Naive B cell (primary cell): ENCODE measurements at places on chromosomes 2 and 18. TPM values are rescaled to one million over a fixed set of nuclear protein-coding genes. Genes with fewer than 3 reads are reported as not detected.
A peak's percentile ranks its signal among the peaks of the same experiment; 100 is the strongest.

SUPT7L gene
- polyA plus RNA-seq = 14.3 TPM

SAP130 gene
- 12.1 TPM for polyA plus RNA-seq

- peaks cover 14% of the 10 kb centered on the region for H3K27me3 ChIP-seq
- peak; percentile 36 for DNase-seq
- peak within 1 kb of the TSS; percentile 72 for H3K4me3 ChIP-seq
- H3K36me3 ChIP-seq = no peaks in the 10 kb centered on the region
- H3K4me1 ChIP-seq = peaks cover 23% of the 10 kb centered on the region
Measured at GRCh38 chr18:46071653-46072375, at the start of gene PSTPIP2. Gene PSTPIP2 (minus strand): TSS chr18:46072260. CDS start chr18:46072188, 72 bp downstream.

DNA sequence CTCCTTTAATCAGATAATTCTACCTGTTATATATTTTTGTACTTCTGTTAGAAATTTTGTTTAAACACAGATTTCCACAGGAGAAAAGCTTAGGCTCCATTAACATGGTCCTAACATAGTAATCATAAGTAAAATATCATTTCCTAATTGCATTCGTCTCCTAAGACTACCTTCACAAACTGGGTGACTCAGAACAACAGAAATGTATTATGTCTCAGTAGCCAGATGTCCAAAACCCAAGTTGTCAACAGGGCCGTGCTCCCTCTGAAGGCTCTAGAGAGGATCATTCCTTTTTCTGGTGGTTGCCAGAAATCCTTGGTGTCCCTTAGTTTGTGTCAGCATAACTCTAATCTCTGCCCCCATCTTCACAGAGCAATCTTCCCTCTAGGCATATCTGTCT, 5.4 kb downstream of the FBXO15 start:
- peaks cover 8% of the 10 kb centered on the region for H3K27me3 ChIP-seq
- no peaks in the 10 kb centered on the region for H3K36me3 ChIP-seq
- H3K4me1 ChIP-seq = peaks cover 5% of the 10 kb centered on the region
- H3K4me3 ChIP-seq = no peak overlapping the region
- DNase-seq = no peak
- no peak overlapping the region for H3K27ac ChIP-seq

XDH gene
- not detected for polyA plus RNA-seq

C1QL2 gene
- polyA plus RNA-seq = not detected

DNA sequence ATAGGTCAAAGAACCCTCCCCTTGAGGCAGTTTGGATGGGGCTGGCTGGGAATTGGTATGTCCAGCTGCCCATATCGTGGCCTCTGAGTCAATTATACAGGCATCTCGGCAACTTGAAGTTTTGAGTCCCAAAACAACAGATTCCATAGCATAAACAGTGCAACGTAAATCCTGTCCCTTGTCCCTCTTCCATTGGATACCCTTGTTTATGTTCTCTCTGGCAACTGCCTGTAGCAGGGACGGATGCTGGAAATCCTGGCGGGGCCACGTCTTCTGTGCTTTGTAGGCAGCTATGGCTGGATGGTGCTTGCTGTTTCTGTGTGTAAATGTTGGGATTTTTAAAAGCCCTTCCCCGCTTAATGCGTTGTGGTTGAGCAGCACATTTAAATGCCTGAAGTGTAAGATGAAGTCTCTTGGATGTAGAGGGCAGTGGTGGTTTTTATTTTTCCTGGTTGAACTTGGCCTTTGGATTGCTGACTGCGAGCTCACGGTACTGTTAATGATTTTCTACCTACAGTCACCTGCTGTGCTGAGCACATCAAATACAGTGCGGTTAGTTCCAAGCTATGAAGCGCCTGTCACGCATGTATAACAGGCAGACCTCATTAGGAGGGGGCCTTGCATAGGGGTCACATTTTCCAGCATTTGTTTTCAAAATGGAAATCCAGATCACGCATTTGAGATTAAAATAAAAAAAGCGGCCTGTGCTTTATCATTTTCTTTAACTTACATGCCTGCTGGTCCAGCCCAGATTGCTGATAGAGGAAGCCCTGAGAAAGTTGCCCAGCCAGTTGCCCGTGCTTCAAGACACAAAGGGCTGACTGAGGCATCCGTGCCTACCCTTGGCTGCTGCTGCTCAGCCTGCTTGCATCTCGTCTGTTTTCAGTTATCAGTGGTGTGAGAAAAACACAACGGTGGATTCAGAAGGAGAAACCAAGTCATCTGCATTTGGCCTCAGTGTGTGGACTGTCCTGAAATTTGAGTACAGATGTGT, 84.7 kb downstream of the NEDD4L start:
- no peak for DNase-seq
- no peak overlapping the region for H3K27ac ChIP-seq
- no peak overlapping the region for H3K4me3 ChIP-seq
- H3K27me3 ChIP-seq = no peaks in the 10 kb centered on the region

GKN1 gene
- polyA plus RNA-seq = not detected

DNA sequence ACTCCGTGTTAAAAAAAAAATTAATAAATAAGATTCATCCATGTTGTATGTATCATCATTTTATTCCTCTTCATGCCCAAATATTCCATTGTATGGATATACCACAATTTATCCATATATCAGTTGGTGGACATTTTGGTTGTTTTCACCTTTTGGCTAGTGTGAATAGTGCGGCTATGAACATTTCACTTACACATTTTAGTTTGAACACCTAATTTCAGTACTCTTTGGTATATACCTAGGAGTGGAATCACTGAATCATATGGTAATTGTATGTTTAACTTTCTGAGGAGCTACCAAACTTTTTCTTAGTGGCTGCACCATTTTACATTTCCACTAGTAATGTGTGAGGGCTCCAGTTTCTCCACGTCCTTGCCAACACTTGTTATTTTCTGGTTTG, 20.0 kb downstream of the CDCA7 start:
- H3K36me3 ChIP-seq = no peaks in the 10 kb centered on the region
- H3K4me3 ChIP-seq = no peak overlapping the region
- DNase-seq = no peak

- no peaks in the 10 kb centered on the region for H3K27me3 ChIP-seq
- no peaks in the 10 kb centered on the region for H3K4me1 ChIP-seq
- no peak overlapping the region for H3K4me3 ChIP-seq
Measured at GRCh38 chr18:26421931-26422330, 126.4 kb downstream of the KCTD1 start.

MAPK4 gene
- not detected for polyA plus RNA-seq

DNA sequence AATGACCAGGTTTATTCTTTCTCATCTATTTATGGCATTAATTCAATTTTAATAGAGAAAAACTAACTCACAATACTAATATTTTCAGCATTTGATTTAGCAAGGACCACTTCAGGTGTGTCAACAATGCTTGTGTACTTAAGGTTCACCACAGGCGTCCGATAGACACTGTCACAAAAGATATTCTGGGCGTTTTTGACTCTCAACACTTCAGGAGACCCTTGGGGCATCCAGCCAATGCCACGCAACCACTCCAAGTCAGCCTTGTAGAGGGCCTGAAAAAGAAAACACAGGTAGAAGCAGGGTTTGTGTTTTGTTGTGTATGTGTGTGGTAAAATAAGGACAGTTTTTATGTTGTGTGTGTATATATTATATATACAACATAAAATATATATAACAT, 158.2 kb downstream of the NEB start:
- DNase-seq = no peak
- no peaks in the 10 kb centered on the region for H3K27me3 ChIP-seq
- H3K36me3 ChIP-seq = peaks cover 4% of the 10 kb centered on the region

LYPD1 gene
- not detected for polyA plus RNA-seq

DNA sequence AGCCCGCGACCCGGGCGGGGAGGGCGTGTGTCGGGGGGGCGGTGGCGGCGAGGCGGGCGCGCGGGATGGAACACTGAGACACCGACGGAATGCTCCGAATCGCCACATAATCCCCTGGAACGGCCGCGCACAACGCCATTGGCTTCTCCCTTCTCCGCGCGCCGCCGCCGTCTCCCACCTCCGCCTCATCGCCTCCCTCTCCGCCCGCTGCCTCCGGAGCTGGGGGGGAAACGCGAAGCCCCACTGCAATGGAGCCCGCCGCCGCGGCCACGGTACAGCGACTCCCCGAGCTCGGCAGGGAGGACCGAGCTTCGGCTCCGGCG, at the start of gene PHLPP1:
TSS of gene PHLPP1 (plus strand) at position 106 of the 323 bp plus-strand sequence. CDS start at position 249, 143 bp downstream.
- H3K27ac ChIP-seq = peak within 1 kb of the TSS; percentile 97
- no peaks in the 10 kb centered on the region for H3K36me3 ChIP-seq
- H3K4me3 ChIP-seq = peak within 1 kb of the TSS; percentile 96
- no peaks in the 10 kb centered on the region for H3K27me3 ChIP-seq

DNA sequence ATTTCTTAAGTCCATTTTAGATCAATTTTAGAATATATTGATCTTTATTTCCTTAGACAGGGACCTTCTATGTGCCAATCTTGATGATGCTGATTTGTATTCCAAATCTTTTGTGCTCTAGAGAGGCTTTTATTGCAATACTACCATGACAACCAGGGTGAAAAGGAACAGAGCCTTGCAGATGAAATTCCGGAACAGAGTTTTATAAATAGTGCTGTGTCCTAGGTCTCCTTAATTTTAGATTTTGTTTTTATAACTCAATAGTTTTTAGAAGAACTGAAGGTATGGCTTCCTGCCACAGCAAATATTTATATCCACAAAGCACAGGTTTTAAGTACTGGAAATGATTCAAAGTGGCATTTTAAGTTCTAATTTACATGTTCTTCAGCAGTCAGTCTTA, 160.2 kb downstream of the PMAIP1 start:
- H3K4me3 ChIP-seq = no peak overlapping the region
- DNase-seq = no peak
- peaks cover 33% of the 10 kb centered on the region for H3K27me3 ChIP-seq
- no peak overlapping the region for H3K27ac ChIP-seq
- no peaks in the 10 kb centered on the region for H3K36me3 ChIP-seq

DNA sequence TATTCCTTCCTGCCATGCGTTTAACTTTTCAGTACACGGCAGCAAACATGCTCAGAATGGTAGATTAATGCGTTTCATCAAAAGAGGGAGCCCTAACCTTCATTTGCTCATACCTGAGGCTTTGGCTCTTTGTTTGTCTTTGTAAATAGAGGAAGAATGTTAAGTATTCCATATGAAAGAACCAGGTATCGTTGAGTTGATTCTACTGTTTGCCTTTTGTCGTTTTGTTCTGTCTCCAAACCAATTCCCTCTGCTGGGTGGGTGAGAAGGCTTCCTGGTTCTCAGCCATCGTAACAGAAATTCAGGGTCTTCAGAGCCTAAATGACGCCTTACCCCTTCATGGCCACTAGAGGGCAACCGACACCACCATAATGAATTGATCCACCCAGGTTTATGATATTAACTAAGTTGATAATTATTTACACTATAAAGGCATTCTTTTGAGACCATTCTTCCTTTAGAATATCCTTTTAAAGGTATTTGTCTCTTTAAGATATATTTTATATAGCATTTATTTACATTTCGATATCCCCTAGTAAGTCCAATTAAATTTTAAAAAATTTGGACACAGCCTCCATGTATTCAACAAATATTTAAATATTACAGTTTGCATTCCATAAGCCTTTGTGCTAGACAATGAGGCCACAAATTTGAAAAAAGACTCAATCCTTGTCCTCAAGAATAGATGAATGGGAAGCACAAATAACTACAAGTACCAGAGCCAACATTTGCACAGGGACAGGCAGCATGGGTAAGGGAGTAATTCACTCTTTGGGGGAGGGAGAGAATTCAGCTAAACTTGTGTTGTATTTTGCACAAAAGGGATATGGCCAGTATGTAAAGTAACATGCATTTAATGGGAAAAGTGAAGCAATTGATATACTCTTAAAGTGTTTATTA, 48.1 kb downstream of the TIMM21 start:
- peak; percentile 70 for DNase-seq
- H3K4me3 ChIP-seq = peak overlapping the region; percentile 34
- peaks cover 7% of the 10 kb centered on the region for H3K4me1 ChIP-seq
- H3K27me3 ChIP-seq = peaks cover 6% of the 10 kb centered on the region
- H3K27ac ChIP-seq = peak overlapping the region; percentile 80
- no peaks in the 10 kb centered on the region for H3K36me3 ChIP-seq

GRCh38 chr2:38533180-38533579, 69.5 kb downstream of the HNRNPLL start:
- H3K4me3 ChIP-seq = peak overlapping the region; percentile 81
- H3K27ac ChIP-seq = peak overlapping the region; percentile 88
- DNase-seq = peak; percentile 81
- H3K27me3 ChIP-seq = peaks cover 19% of the 10 kb centered on the region
- H3K36me3 ChIP-seq = no peaks in the 10 kb centered on the region

DNA sequence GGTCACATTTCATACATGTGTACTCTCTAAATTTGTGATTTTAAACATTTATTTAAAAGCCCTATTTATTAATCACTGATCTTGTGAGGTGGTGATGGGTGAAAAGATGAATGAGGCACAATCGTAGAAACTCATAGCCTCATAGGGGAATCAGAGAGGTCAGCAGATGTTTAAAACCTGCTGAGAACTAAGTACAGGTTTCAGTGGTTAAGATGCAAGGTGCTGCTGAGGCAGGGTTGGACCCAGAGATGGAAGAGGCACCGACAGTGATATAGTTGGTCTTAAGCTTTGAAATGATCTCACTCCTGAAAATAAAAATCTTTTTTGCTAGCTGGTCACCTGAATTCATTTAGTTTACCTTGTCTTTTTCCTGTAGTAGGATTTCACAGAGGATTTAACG, 49.6 kb downstream of the LINC00305 start:
- H3K4me3 ChIP-seq = no peak overlapping the region
- H3K4me1 ChIP-seq = peaks cover 6% of the 10 kb centered on the region
- no peaks in the 10 kb centered on the region for H3K36me3 ChIP-seq
- peaks cover 8% of the 10 kb centered on the region for H3K27me3 ChIP-seq
- DNase-seq = no peak

DNA sequence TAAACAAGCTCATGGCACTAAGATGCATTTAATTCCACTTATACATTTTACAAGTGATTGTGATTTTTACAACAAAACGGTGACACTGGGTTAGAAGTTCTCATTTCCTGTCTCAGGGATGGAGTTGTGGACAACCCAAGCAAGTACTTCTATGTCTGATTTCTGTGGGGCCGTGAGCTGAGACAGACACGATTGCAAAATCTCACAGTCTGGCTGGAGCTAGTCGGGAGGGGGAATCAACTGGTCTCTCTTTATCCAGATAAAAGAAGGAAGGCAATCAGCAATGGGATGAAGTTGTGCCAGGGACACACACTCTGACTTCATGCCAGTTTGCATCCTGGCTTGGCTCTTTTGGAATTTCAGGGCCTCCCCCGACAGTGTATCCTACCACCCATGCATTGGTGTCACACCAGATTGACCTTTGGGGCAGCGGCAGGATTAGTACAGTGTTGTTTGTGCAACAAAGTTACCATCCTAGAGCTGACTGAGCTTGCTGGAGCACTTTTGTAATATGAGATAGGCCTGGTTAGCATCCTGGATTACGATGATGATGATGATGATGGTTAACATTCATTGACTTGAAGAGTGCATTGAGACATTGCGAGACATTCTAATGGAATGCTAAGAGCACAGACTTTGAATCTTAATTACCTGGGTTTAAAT, 98.8 kb downstream of the CTAGE1 start:
- H3K4me1 ChIP-seq = no peaks in the 10 kb centered on the region
- H3K27ac ChIP-seq = no peak overlapping the region
- no peak overlapping the region for H3K4me3 ChIP-seq
- no peaks in the 10 kb centered on the region for H3K36me3 ChIP-seq
